Activated T-helper 1 cell treated with anti-CD3 and anti-CD28 coated beads, Interleukin-2, amount 50 U/mL, for 16 hours (primary cell): ENCODE measurements at places on chromosomes 5 and 9.

DNA sequence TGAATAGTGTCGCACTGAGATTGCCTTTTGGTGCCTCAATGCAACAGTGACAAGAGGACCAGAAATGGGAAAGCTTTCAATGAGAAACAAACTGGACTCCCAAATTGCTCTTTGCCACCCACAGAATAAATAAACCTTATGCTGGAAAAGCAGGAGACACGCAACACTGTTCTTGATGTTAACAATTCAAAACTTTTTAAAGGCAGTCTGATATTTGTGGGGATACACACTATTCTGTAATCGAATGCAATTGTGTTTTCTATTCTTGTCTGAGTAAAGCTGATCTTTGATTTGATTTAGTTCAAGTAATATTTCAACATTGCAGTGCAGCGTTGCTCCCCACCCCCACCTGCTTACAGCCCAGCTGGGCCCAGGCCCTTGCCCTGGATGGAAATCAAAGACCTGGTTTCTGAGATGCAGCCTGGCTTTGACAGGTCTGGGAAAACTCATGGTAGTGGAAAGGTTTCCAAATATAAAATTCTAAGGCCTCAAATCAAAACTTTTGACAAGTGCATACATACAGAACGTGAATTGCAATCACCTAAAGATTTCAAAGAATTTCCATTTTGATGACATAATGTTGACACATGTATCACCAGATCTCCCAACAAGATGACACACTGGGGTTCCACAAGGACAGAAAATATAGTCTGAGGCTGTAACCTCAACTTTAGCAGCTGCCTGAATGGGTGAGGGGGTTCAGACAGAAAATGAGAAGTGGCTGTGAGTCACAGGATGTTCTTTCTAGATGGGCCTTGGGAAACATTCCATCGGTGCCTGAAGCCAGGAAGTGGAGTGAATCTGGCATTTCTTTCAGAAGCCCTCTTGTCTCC is 55.1 kb downstream of the ABCA1 start:
- no peak for DNase-seq

DNA sequence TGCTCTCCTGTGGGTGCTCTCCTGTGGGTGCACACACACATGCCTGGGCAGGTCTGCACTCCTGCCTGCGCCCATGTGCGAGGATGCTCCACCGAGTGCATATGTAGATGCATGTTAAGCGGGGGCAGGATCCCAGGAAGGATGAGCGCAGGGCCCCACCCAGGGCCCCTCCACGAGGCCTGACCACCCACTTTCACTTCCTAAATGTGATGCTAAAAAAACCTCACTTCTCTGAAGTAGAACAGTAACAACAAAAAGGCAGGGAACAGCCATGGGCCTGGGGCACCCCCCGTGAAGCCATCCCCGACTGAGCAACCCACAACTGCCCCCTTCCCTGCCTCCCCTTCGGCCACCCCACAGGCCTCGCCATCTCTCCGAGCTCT is 48.2 kb upstream of the SARDH start:
- DNase-seq, result no peak

DNA sequence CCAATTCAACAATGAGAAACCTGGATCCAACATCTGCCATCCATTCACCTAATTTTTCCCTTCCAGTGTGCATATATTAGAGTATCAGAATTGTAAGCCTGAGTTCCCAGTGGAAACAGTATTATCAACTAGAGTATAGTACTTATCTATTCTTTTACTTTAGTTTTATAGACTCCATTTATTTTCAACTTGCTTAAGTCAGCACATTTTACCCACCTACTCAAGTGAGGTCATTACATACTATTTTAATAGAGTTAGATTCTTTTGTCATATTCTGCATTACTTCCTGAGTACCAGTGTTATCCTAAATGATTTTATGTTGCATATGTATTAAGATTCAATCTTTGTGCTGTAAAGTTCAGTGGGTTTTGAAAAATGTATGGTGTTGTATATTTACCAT is 1393.3 kb downstream of the MAT2B start:
- no peak for DNase-seq

- DNase-seq, result no peak
Observed at GRCh38 chr5:172545291-172545801, 91.0 kb upstream of the SH3PXD2B start.

GRCh38 chr5:14779975-14780374 is 91.6 kb downstream of the ANKH start:
- no peak for DNase-seq

DNA sequence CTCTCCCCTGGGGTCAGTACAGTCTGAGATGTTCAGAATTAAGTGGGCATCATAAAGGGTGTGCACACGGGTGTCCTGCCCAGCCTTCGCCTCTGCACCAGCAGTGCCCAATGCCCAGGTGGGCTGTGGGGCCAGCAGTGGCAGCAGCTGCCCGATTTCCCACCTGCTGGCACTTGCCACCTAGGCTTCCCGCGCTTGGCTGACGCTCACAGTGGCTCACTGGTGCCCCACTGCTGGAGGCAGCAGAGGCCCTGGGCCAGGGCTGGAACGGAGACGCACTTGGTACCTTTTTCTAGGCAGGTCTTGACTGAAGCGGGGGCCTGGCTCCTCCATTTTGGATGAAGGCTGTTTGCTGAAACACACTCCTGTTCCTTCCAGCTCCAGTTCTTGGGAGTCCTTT is 17.0 kb downstream of the MRNIP start:
- DNase-seq, result no peak

DNA sequence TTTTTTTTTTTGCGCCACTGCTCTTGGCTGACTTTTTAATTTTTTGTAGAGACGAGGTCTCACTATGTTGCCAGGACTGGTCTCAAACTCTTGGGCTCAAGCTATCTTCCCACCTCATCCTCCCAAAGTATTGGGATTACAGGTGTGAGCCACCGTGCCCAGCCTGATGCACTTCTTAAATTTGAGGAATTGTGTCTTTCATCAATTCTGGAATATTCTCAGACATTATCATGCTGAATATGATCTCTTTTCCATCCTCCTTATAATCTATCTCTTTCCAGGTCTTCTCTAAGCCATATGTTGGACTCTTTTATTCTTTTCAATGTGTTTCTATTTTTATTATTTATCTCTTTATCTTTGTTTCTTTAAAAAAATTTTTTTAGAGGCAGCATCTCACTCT is 196.2 kb upstream of the IER5L start:
- no peak for DNase-seq

- no peak for DNase-seq
Observed at GRCh38 chr9:102551346-102551745, 443.8 kb upstream of the CYLC2 start.

DNA sequence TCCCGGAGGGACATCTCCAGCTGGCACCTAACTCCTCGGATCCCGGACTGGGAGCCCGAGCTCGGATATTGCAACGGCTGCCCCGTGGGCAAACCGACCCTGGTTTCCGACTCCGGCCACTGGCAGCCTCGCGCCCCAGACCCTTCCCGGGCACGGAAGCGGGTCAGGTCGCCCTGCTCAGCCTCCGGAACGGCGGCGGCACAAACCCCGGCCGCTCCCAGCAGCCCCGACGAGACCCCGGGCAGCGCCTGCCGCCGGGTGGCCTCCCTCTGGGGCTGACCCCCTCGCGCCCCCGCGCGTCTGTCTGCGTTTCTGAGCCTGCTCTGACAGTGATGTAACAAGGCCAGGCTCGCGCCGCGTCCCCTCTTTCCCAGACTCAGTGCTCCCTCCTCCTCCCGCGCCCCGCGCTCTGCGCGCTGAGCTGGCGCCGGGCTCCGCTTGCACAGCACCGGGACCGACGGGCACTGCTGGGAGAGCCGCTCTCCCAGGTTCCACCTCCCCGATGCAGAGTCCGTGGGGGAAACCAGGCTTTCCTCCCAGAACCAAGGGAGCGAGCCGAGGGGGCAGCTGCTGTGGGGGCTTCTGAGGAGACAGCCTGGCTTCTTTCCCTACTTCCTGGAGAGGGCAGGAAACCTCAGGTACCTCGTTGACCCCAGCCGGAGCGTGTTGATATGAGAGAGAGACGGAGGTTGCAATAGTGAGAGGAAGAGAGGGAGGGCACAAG is at the start of gene TMEM215:
Gene TMEM215 (plus strand): TSS at position 373 of the 724 bp plus-strand sequence. CDS start 644 bp downstream, outside the sequence.
- no peak for DNase-seq

GRCh38 chr9:132531710-132532570 is 50.5 kb upstream of the BARHL1 start:
- no peak for DNase-seq

DNA sequence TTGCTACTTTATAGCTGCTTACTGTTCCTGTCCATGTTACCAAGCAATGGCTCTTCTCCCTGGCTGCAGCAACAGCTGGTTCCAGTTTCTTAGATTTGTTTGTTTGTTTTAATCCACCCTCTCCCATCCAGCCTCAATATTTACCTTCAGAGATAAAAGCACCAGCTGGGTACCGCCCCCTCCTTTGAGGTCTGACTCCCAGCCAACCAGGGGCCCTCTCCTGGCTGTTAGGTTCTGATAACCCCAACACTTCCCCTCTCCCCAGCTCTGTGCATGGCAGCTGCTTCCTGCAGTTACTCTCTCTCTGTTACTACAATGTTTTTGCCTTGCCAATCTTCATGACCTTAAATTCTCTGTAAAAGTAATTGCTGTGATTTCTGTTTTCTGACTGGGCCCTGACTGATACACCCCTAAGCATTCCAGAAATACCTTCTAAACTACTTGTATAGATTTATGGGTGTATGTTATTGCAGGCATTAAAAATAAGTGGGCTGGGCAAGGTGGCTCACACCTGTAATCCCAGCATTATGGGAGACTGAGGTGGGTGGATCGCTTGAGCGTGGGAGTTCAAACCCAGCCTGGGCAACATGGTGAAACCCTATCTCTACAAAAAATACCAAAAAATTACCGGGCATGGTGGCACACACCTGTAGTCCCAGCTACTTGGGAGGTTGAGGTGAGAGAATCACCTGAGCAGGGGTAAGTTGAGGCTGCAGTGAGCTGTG is 2.6 kb upstream of the GCNT1 start:
- no peak for DNase-seq

DNA sequence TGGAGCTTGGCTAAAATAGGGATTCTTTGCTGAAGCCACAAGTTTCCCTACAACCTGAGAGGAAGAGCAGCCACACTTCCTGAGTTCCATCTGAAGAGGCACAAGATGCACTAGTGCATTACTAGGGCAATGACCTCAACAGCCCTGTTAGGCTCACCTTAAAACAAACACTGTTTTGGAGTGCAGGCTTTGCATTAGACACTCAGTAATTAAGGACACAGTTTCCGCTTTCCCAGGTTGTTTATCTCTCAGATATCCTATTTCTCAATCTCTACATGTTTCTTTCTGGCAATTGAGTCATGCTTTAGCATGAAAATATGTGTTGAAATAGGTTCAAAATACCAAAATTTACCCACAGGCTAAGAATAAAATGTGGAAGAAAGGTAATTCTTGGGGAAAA is 34.2 kb downstream of the EMB start:
- no peak for DNase-seq

- no peak for DNase-seq
Observed at GRCh38 chr5:33690374-33691135, 201.2 kb downstream of the ADAMTS12 start.

DNA sequence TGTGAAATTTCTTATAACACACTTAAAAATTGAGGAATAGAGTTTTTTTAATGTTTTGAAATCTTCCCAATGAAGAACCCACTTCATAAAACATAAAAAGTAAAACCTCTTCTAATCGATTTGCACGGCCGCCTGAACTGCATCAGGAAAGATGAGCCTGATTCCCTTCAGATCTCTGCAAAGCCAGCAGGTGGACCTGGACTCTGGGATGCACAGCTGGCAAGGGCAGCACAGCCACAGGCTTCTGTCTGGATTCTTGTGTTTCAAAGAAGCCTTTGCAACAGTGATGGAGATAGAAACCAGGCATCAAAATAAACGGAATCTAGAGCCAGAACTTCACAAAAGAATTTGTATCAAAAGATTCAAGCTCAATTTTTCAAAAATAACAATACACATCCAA is 36.0 kb upstream of the SPATA31C2 start:
- DNase-seq, result no peak

GRCh38 chr5:102931085-102931725 is 176.1 kb downstream of the PAM start:
- no peak for DNase-seq

DNA sequence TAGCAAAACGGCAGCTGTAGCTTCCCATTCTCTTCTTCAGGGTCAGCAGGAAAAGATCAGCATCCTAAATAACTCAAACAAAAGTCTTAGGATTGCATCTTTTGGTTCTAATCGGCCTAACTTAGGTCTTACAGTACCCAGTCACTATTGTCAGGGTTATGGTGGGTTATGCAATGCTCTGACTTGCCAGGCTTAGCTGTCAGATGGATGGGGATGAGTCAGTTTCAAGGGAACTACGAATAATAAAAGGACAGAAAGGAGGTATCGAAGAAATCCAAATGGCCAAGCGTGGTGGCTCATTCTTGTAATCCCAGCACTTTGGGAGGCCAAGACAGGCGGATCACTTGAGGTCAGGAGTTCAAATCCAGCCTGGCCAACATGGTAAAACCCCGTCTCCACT is 46.5 kb downstream of the PPP1R2B start:
- DNase-seq, result no peak

GRCh38 chr5:133892774-133893173 is 75.7 kb downstream of the C5orf15 start:
- no peak for DNase-seq

GRCh38 chr9:90020276-90020871 is 415.6 kb downstream of the GADD45G start:
- no peak for DNase-seq

GRCh38 chr9:114389612-114390368 is 2.0 kb upstream of the AKNA start:
- DNase-seq, result no peak

DNA sequence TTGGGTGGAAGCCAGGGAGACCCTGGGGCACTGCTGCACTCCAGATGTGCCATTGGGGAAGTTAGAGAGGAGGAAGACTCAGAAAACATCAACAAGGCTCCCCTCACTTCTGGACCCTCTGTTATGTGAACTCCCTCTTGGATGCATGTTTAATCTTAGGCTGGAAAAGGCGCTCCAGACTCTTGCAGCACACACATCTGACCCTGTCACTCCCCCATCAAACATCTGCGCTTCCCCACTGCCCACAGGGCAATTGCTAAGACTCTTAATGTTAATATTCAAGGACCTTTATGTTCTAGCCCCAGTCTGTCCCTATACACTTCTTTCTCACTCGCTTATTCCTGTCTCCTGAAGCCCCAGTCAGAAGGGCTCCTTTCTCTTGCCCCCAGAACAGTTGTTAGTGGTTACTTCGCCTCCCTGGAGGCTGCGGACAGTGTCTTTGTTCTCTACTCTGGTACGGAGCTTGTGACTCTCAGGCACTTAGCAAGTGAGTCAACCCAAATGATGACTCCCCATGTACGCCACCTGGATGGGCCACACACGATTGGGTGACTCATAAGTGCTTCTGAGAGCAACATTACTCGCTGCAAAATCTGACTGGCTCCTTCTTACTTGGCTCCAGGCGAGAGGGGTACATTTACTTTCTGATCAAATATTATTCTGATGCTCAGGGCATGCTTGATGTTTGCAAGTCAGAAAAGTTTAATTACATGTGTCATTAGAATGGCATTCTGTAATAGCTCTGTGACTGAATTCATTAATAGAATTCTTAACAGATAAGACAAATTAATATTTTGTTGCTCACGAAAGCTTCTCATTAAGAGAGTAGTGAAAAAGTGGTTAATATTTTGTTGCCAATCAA is 193.6 kb downstream of the HSPA4 start:
- DNase-seq, result no peak
